ENCODE measurements at places on chromosomes 2 and 18.

DNA sequence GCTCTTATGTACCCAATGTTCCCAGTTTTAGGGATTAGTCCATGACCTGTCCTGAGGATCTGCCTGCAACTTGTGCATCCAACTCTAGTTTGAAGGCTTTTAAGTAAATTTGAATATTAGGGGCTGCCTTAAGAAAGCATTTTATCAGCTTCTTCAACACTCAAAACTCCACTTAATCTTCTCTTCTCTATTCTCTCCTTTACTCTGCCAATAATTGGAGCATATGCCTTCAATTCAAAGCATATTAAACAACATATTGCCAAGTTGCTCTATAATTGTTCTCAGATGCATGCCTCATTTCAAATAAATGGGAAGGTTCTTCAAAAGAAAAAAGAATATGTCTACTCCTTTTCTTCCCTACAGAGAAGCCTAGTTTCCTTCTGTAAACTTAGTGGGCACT lies 84.8 kb upstream of the NCKAP5 start:
- DNase-seq: no peak

DNA sequence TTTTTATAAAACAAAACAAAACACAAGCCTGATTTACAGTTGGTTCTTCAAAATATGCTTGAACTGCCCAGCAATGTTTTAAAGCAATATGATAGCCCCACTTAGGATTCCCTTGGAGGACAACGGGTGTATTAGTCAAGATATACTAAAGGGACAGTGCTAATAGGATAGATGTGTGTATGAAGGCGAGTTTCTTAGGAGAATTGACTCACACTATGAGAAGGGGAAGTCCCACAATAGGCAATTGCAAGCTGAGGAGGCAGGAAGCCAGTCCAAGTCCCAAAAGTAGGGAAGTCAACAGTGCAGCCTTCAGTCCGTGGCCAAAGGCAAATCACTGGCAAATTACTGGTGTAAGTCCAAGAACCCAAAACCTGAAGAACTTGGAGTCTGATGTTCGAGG lies 167.9 kb downstream of the CBLN2 start:
- no peak for DNase-seq

DNA sequence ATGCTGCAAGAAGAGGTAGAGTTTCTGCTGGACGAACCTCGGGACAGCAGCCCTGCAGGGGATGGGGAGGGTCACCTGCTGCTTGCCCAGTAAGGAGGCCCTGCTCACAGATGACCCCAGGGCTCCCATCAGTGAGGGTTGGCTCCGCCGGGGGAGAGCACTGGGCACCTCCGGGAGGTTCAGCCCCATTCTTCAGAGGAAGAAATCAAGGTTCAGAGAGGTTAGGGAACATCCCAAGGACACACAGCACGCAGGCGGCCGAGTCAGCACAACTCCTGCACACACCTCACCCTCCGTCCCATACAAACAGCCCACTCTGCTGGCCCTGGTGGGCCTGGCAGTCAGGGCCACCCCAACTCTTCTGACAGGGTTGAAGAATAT lies 11.7 kb upstream of the CCDC74B start:
- DNase-seq: no peak

DNA sequence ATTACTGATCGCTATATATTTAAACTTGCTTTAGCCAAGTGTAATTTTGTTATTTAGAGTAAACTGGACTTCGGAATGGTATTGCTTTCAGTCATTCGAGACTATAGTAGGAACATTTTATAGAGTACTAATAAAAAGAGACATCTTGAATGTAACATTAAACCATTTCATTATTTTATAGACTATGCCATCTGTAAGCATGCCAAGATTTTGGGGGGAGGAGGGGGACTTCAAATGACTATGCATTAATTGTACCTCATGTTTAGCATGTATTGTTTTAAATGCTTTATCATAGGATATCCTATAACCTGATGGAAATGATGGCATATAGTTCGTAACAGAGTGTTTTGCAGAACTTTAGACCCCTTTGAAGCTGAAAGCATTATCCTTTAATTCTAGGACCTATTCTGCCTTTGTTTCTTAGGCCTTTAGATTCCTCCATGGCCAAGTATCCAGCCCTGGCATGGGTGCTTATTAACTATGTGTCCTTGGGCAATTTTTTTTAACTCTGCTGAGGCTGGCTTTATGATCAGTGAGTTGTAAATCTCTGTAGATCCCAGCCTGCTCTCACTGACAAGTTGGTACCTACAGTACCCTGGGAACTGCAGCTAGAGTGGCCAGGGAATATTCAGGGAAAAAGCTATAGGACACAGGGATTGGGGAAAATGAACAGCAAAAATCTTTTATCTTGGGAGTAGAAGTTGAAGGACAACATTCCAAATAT lies 93.4 kb downstream of the PARD3B start:
- DNase-seq: no peak

DNA sequence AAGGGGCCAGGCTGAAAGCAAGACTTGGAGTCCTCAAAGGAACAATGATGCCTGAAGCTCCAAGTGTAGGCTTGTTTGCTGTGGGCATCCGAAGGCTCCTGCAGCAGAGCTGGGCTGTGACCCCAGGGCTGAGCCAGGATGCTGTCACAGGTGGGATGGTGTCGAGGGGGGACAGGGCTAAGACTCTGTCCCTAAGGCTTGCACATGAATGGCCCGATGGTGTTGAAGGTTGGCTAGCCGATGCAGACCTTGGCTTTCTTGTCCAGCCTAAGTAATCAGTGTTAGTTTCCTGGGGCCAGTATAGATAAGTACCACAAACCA lies 251.0 kb downstream of the NDUFA10 start:
- no peak for DNase-seq

- no peak for DNase-seq
These were observed 33.7 kb downstream of the GFPT1 start for GRCh38 chr2:69353360-69353759.
